AML-193 (cell line): ENCODE measurements at places on chromosomes 12 and 14.
A peak's percentile ranks its signal among the peaks of the same experiment; 100 is the strongest.

GRCh38 chr14:73770977-73771847, 57.0 kb upstream of the PNMA1 start:
- no peak for DNase-seq

DNA sequence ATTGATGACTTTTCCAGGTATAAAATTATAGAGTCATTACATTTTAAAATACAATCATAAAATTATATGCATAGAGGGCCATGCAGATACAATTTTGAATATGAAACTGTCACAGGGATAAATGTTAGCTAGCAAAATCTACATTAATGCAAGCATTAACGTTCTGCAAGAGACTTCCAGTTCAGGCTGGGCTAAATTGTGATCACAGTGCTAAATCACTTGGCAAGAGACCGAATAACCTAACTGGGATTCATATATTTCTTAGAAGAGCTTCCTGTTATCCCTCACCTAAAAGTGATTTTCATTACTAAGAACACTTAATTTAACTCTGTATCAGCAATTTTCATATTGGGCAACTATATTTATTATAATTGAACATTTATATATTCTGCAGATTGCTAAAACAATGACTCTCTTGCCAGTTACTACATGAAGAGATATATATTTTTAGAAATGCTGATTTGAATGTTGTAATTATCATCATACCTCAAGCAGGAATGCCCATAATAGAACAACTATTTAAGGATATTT, 83.2 kb downstream of the MGAT4C start:
- DNase-seq: no peak

GRCh38 chr12:4477129-4477528, 31.5 kb upstream of the FGF6 start:
- peak; percentile 81 for DNase-seq

GRCh38 chr12:95760371-95760770, 30.2 kb downstream of the NTN4 start:
- no peak for DNase-seq

- DNase-seq: no peak
These were observed 457 bp downstream of the SOCS2 start for GRCh38 chr12:93572712-93573551.

DNA sequence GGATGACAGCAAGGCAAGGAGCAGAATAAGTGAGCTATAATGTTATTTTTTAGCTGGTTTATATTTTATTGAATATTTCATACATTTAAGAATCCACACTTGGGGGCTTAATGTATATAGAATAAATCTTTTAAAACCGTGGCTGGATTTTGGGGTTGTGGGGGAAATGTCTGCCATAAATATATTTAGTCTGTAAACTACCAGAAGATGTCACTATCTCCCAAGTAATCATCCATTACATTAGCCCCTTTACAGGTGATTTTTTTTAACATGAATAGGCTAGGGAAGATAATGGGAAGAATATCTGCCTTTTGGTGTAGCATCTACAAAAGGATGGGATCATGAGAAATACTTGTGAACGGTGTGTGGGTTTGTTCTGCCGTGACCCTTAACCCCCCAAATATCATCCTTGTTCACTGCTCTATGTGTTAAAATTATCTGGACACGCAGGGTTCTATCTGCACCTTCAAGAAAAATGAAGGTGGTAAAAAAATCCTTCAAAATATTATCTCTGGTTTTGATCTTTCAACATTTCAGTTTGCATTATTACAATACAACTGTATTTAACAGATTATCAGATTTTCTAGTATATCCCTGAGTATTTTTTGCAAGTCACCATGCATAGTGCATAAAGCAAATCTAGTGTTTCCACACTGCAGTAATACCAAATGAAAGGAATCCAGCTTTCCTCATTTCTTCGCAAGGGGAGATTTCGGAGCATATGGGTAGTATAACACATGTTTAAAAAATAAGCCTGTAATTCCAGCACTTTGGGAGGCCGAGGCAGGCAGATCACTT, 8.0 kb upstream of the SLC17A8 start:
- peak; percentile 26 for DNase-seq

DNA sequence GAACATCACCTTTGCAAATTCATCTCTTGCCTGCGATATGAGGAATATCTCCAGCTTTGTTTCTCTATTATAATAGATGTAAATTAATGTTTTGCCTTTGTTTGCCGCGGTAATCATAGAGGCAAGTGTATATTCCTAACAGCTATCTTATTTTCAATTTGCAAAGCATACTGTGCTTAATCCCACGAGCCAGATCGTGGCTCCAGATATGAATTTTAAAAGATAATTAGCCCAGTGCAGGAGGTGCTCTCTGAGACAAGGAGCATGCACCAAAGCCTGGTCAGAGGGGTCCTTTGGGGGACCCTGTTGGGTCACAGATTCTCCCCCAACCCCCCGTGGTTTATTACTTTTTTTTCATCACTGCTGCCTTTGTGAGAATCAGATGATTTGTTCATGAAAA, 1087.5 kb downstream of the BCL11B start:
- no peak for DNase-seq

DNA sequence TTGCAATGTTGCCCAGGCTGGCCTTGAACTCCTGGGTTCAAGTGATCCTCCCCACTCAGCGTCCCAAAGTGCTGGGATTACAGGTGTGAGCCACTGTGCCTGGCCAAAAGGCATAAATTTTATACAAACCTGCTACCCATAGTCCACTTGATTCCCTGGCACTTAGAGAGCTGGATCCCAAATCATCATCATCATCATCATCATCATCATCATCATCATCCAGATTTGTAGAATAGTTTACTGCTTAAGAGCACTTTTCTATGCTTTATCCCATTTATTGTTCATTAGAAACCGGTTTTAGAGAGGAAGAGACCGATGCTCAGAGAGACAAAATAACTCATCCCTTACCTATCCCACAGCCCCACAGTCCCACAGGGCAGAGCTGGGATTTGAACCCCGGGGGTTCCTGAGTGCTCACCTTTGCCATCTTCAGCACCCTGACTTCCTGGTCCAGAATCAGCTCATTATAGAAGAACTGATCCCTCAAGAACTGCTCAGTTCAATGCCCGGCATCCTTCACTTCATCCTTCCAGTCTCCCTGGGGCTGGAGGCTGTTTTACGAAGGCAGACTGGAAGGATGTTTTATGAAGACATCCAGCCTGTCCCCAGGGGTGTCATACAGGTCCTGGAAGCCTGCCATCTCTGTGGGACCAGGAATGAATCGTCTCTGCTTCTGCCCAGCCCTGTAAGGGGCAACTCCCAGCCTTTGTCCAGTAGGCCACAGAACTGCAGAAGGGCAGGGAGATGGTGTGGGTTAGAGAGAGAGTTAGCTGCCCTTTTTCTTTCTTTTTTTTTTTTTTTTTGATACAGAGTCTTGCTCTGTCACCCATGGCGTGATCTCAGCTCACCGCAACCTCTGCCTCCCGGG, 20.2 kb upstream of the OASL start:
- DNase-seq: no peak

DNA sequence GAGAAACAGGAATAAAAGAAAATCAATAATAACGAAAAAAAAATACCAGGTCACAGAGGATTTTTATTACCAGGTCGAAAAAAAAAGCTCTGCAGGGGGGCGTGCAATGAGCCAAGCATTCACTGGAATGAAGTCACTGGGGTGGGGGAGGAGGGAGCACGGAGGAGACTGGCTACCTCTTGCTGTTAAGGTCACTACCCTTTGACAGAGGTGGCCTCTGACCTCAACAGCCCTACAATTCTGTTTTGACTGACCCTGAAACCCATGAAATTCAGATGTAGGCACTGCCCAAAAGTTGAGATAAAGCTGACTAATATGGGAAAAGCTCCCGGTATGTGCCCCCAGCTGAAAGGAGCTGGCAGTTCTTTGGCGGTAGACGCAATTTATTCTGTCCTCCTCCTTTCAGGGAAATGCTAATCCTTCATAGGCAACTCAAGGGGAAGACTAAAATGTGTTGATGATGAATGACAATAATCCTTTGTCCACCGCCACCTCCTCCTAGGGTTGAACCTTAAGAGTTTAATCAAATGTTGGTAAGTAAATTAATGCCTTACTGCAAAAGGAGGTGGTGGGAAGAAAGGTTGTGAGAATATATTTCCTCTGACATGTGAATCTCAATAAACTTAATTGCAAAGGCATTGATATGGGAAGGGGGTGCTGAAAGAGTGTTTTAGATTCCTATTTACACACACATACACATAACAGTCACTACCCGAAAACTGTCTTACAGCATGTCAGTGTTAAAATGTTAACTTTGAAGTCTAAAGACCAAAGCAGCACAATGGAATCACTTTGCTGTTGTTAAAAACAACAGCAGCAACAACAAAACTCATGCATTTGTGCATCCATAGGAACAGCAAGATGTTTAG, 6.3 kb upstream of the RIC8B start:
- no peak for DNase-seq

DNA sequence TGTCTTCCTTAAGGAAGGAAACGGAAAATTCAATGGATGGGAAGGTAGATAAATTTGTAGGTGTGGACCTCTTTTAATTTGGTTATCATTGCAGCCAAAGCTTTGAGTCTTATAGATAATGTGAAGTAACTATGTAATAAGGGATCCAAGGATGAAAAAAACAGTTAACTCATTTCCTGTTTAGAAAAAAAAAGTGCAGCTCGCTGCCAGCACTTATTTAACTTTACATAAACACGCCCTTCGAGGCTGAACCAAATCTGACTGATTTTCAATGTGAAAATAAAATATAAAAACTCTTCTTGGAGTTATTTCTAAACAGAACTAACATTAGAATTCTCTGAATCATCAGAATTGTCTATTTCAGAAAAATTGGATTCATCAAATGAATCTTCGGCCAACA, 7.0 kb downstream of the NUBPL start:
- no peak for DNase-seq

DNA sequence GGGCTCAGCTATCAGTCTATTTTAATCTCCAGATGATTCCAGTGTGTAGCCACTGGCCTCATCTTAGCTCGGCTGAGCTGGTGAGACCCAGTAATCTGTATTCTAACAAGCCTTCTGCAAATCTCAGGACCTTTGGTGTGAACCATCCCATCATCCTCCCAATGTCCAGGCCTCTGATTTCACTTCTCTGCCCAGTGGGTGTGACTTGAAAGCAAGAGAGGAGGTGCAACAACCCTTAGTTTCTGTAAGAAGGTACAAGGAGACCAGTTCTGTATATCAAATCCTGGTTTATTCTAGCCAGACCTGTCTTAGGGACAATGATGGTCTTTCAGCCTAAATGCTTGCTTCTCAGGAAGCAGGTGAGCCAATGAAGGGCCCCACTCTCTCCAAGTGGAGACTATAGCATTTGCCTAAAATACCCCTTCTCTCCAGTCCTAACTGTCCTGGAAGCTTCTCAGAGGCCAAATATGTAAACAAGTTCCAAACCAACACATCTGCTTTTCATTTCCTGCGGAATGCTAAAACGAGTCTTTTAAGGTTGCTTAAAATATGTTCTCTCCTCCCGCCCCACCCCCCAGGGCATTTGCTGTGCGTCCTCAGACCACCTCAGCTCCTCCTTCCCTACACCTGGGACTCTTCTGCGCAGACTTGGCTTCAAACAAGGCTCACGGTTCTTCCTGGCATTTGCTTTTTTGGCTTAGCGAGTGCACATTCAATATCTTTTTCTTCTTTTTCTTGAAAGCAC, 78.4 kb upstream of the FUT8 start:
- DNase-seq: no peak

DNA sequence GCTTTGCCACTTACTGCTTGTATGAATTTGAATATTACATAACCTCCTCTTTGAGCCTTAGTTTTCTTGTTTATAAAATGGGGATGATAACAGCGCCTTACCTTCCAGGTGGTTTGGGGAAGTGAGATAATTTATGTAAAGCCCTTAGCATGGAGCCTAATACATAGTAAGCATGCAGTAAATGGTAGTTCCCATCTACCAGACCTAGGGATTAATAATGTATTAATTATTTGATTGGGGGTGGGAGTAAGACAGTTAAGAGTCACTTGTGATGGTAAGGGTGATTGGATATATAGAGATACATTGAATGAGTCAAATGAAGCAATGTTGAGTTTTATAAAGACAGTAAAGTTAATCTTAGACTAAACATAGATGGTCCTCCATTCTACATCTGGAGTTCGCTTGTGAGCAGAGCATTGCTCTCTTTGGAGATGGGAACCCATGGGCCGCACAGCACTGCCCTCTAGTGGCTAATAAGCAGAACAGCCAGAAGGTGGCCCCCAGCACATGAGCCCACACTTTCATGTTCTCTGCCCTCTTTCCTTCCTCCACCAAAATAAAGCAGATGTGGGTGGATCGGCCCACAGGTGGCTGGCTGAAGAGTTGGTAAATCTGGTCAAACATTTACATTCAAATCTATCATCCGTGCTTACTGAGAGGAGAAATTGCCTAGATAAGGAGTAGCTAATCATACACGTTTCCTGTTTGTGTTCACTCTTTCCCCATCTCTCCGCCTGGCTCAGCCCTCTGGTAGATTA, 26.5 kb upstream of the TAMALIN start:
- DNase-seq: peak; percentile 50

- no peak for DNase-seq
These were observed 128.7 kb upstream of the C14orf180 start for GRCh38 chr14:104450811-104451401.

- no peak for DNase-seq
These were observed 37.8 kb upstream of the ATP2A2 start for GRCh38 chr12:110243227-110243626.

- no peak for DNase-seq
These were observed 14.2 kb downstream of the RAP1B start for GRCh38 chr12:68624933-68625332.

DNA sequence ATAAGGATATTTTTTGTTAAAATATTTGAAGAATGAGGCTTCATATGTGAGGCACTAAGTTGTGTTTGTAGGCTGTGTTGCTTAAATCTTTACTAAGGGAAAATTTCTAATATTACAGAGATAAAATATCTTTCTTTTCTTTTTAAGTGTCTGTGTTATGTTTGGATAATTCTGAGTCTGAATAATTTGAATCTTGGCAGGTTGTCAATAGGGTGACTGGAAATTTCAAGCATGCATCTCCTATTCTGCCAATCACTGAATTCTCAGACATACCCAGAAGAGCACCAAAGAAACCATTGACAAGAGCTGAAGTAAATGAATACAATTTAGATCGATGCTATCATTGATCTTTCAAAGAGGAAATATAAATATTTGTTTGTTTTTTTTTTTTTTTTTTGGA, 29.4 kb downstream of the TMPO start:
- no peak for DNase-seq

DNA sequence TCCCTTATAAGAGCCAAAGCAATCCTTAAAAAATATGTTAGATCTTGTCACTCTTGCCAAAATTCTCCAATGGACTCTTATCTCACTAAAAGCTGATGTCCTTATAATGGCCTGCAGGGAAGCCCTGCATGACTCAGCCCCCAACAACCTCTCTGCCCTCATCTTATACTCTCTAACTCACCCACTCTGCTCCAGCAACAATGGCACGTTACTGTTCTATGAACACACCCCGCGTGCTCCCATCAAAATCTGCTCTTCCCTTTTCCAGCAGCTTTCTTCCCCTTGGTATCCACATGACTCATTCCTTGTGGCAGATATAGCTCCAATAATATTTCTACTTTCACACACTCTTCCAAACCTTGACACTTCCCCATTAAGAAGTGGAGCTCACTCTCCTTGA, 108.1 kb downstream of the DENND5B start:
- DNase-seq: no peak
